ENCODE measurements at places on chromosomes 4 and X.

DNA sequence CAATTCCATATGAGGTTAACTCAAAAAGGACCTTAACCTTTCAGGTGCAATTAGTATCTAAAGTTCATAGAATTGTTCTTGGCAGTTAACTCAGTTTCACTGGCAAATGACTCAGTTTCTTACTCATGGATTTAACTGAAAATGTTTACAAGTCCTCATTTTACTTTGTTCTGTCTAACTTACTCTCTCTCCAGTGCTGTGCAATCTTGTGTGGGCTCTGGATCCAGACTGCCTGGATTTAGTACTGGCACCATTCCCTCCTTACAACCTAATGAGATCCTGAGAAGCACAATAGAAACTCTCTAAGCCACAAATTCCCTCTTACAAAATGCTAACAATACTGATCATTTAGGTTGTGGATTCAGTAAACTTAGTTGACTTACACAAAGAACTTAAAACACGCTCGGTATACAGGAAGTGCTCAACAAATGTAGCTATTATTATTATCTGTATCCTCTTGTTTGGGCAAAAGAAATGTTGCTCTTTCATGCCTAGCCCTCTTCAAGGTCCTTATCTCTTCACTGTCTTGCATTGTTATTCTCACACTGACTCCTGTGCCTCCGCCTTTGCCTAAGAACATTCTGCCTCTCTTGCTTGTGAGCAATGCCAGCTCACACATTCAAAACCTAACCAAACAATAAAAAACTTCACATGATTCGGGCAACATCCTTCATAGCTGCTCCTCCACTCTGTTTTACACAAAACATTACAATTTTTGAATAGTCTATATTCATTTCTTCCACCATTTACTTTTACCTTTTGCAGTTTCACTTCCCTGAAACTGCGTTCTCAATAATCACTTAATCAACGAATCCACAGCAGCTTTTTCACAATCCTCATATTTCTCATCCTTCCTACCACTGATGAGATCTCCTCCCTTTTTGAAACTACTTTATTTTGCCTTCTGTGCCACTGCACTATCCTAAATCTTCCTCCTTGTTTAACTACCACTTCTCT is 91.8 kb downstream of the PDE5A start:
- DNase-seq = no peak

GRCh38 chr4:151743128-151743854 is 17.5 kb downstream of the GATB start:
- no peak for DNase-seq

DNA sequence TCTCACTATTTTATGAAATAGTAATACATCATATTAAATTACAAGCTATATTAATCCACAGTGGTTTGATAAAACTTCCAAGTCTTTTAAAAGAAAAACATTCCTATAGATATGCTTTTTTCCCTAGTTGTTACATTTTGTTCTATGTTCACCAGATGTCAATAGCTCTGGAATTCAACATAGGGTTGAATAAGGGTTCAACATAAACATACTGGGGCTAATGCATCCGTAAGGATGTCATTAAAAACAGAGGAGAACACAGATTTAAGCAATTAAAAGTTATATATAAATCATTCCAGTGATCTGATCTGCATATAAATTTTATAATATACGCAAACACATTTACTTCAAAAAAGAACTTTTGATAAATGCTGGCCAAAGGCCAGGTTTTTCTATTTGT is 32.5 kb downstream of the SULT1B1 start:
- DNase-seq = no peak

GRCh38 chr4:70874268-70875156 is 27.7 kb upstream of the MOB1B start:
- no peak for DNase-seq

DNA sequence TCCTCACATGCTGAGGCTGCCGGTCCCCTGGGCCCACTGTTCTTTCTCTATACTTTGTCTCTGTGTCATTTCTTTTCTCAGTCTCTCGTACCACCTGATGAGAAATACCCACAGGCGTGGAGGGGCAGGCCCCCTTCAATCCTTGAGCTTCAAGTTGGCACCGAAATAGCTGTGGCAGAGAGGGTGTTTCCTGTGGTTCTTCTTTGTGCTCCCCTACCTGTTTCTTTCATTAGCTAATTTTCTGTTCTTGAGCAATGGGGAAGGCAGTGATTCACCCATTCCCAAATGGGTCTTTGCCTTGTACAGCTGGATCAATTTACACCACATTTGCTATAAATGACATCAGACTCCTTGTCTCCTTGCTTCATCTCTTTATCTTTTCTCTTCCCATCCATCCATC is 2.1 kb upstream of the CYSLTR1 start:
- no peak for DNase-seq

DNA sequence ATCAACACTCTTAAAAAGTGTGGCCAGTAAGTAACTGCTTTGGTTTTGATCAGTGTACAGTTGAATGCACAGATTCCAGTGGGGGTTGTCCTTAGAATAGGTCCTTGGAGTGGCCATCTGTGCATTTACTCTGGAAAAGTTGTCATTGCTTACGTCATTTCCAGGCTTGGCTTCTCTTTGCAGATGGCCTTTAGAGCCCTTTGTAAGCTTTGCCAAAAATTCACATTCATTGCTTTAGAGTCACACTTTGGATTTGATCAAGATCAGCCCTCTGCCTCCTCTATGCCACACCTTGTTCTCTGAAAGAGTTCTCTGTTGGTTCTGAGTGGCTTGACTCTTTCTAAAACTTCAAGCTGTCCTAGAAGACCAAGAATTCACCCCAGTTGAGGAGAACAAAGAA is 83.9 kb downstream of the MAMLD1 start:
- DNase-seq = no peak

DNA sequence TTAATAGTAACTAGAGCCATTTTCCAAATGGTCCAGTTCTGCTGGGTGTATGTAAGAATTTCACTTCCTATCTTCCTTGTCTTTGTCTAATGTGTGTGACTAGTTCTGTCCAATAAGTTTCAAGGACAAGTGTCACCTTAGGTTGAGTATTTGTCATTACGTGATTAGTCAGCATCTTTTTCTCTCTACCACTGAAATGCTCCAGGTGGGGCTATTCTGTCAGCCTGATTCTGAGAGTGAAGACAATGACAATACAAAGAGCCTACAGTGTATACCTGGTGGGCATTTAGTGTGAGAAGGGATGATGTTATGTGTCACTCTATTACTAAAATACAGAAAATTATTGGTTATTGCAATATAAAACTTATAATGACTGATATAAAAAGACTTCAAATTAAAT is 876.3 kb downstream of the C4orf33 start:
- no peak for DNase-seq

- DNase-seq = no peak
These were observed 791.9 kb downstream of the FAT4 start for GRCh38 chr4:126106658-126107057.

GRCh38 chr4:147017081-147017480 is 71.4 kb upstream of the TTC29 start:
- no peak for DNase-seq

DNA sequence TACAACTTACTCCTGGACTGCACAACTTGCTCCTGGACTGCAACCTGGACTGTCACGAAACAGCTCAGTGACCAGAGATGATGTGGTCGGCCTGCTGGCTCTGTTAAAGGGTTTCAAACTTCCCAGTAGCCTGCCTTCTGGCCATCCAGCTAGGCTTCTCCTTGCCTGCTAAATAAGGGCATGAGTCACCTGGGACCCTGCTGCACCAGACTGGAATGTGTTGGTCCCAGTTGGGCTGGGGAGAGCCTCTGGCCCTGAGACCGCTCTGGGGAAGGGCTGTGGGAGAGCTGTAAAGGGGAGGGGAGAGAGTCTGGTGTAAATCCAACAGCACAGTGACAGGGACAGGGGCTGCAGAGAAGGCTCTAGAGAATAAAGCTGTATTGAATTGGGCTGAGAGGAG is 165.8 kb downstream of the VSIG4 start:
- no peak for DNase-seq

DNA sequence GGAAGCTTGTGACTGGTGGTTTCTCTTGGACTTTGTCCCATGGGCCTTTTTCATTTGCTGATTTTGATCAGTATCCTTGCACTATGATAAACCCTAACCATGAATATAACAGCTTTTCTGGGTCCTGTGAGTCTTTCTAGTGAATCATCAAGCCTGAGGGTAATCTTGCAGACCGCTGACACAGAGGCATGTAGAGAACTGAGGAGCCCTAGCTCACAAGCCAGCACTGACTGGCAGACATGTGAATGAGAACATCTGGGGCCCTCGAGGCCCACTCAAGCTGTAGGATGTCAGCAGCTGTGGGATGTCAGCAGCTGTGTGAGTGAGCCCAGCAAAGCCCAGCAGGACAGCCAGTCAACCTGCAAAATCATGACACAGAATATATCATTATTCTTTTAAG is 36.7 kb downstream of the HMGB3 start:
- no peak for DNase-seq

DNA sequence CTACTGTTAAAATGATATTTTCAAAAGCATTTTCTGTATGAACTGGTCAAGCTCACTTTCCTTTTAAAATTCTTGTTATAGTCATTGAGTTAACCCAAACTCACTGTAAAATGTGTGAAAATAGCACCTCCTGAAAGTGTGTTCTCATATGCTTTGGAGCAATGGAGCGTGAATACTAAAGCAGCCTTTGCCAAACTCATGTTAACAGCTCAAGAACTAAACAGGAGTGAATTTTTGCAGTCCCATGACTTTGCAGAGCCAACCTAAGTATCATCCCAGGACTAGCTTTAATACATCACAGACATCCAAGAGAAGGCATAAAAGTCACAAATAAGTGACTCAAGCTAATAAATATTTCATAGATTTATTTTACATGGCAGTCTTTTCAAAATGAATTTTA is 2.3 kb downstream of the AMMECR1 start:
- no peak for DNase-seq

- no peak for DNase-seq
These were observed 23.5 kb downstream of the TXK start for GRCh38 chr4:48110452-48110978.

GRCh38 chr4:22508376-22508775 is 7.5 kb downstream of the ADGRA3 start:
- no peak for DNase-seq

- no peak for DNase-seq
These were observed 10.3 kb downstream of the ZDHHC9 start for GRCh38 chrX:129833153-129833990.

- no peak for DNase-seq
These were observed 206.6 kb upstream of the ITM2A start for GRCh38 chrX:79573760-79574159.

- no peak for DNase-seq
These were observed 66.2 kb downstream of the BEX3 start for GRCh38 chrX:103442536-103442901.

DNA sequence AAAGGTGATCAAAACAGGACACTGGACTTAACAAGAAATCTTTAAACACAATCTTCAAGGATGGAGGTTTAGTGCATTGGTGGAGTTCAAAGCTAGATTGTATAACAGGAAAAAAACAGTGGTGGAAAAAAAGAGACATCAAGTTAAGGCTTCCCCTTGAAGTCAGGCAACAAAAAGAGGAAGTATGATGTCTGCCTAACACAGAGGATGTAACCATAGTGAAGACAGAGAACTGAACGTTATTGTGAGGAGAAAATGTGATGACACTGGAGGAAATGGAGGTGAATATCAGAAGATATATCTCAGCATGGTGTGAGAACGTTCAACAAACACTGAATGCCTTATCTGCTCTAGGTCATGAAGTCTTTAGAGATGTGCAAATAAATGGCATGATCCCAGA is 192.4 kb upstream of the AR start:
- DNase-seq = no peak

GRCh38 chr4:165378745-165379677 is at the start of gene CPE:
Gene CPE, plus strand, starts transcription at chr4:165379008. Its CDS starts 214 bp downstream, at chr4:165379222.
- DNase-seq = peak; percentile 7

DNA sequence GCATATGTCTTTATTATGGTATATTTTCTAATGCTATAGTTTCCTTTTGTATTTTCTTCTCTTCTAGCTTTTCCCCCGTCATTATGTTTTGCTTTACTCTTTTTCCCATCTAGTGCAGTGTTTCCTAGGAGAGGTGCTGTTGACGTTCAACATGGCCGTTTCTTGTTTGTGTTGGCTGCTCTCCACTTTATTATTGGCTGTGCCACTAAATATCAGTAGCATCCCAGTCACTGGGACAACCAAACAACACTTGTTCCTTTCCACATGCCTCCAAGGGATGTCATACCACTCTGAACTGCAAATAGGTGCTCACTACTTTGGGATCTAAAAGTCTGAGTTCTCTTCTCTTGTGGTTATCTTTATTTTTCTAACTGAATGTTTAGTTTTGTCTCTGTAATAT is 26.5 kb downstream of the GBA3 start:
- DNase-seq = no peak

GRCh38 chr4:61783050-61783449 is 582.9 kb downstream of the ADGRL3 start:
- no peak for DNase-seq

DNA sequence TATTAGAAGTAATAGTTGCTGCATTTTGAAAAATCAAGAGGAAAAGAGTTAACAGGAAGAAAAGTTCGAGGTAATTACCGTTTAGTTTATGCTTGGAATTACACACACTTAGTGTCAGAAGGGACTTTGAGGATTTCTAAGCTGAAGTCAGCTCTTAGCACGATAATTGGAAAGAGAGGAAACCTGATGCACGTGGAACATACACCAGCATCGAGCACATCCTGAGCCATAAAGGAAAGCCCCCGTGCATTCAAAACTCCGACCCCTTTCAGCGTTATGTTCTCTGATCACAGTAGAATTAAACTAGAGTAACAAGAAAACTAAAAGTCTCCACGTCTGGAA is 400 bp upstream of the PAQR3 start:
- DNase-seq = no peak

GRCh38 chr4:162853788-162854187 is 312.9 kb downstream of the NAF1 start:
- no peak for DNase-seq

GRCh38 chr4:186025408-186025690 is 43.6 kb upstream of the TLR3 start:
- no peak for DNase-seq

GRCh38 chrX:108033890-108034289 is 11.0 kb upstream of the VSIG1 start:
- DNase-seq = no peak

DNA sequence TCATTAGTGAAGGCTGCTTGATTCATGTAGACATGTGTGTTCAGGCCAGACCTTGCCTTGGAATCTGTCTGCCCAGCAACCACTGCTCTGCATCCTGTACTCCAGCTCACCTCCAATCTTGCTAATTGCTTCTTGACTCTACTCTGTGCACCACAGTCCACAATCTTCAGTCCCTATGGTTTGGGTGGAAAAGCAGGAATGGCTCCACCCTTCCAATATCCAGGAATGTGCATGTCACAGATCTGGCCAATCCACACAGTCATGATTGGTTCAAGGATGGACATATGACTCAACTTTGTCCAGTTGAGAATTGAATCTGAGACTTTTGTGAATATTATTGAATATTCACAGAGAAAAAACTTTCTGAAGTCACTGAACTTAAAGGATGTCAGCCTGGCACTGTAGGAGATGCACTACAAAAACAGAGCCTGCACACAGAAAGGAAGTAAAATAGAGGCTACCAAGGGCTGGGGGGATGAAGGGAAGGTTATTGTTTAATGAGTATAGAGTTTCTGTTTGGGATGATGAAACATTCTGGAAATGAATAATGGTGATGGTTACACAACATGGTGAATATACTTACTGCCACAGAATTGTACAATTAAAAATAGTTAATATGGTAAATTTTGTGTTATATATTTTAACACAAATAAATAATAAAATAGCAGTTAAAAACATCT is 161.3 kb upstream of the USP38 start:
- no peak for DNase-seq

GRCh38 chrX:127011629-127012028 is 192.1 kb downstream of the PRR32 start:
- DNase-seq = no peak
